ENCODE measurements at places on chromosomes 5 and 9.

GRCh38 chr9:113616621-113617496, 153.3 kb downstream of the RGS3 start:
- DNase-seq = no peak

DNA sequence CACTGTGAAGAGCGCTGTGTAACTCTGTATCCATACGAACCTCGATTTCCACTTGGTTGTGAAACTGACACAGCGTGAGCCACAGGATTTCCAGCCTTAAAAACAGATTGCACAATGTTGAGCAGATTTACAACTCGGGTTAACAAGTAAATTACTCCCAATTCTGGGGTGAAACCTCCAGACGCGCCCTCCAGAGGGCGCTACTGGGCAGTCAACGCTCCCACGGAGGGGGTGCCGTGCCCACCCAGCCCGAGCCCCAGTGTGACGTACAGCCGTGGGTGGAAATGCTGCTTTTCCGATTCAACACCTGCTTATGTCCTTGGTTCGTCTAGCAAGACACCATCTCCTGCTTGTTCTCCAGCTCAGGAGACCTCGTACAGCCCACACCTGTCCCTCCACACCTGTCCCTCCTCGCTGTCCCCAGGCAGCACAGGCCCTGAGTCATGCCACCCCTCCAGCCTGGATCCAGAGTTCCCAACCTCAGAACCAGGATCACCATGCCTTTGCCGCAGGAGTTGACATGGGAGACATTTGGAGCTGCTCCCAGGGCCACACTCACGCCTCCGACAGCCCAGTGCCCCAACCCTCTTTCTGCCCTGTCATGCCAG, 34.4 kb upstream of the SLC6A3 start:
- no peak for DNase-seq

DNA sequence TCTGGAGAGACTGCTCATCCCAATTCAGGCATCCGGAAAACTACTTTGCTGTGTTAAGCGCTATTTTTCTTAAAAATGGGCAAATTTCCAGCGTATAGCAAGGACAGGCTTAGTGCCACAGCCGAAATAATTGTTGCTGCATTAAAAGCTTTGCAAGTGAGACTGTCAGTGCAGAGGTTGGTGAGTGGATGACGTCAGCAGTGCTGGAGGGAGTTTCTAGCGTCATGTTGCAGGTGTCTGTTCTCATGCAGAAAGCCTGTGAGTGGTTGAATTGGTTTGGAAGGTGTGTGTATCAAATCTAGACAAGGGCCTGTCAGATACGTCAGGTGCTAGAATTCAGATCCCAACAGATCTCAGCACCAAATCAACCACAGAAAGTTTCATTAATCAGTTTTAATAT, 204.4 kb downstream of the TRIO start:
- DNase-seq = no peak

GRCh38 chr5:95733107-95733665, 2.0 kb downstream of the RHOBTB3 start:
- DNase-seq = no peak

GRCh38 chr9:93124793-93125192, 9.3 kb downstream of the NINJ1 start:
- DNase-seq = no peak

- DNase-seq = no peak
Observed at GRCh38 chr5:13107537-13107936, 837.0 kb downstream of the DNAH5 start.

DNA sequence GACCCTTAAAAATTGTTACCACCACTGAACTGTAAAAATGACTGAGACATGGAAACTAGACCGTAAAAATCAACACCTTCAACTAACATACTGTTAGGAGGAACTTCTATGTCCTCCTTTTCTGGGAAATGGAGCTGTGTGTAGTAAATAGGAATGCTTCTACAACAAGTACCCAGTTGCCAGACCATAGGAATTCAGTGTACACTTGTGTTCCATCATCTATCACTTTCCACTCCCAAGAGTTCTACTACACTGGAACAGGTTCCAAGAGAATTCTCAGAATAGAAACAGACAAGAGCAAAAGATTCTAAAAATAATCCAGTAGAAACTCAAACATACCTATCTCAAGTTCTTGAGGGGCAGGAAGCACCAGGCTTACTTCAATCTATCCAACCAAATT, 23.6 kb downstream of the UBAP2 start:
- no peak for DNase-seq

GRCh38 chr9:133558191-133559126, 24.0 kb downstream of the ADAMTSL2 start:
- no peak for DNase-seq

- DNase-seq = no peak
Observed at GRCh38 chr5:91006713-91007112, 376.4 kb downstream of the ARRDC3 start.

- no peak for DNase-seq
Observed at GRCh38 chr5:88877826-88878225, 5.2 kb downstream of the MEF2C start.

- no peak for DNase-seq
Observed at GRCh38 chr5:2172471-2172870, 289.7 kb upstream of the IRX4 start.

DNA sequence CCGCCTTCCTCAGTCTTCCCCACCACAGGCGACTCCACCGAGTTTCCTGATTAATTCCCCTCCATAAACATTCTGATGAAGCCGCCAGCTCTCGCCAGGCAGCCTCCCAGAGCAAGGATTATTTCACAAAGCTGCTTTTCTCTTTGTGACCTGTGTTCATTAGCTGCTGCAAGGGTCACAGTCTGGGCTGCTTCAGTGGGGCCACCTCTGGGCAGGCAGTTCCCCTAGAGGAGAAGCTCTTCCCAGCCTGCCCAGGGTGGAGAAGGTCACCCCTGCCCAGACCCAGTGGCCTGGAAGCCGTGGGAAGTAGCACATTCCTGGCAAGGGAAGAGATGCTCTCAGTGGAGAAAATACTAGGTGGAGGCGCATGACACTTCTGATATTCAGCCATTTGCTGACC, 58.4 kb upstream of the RAPGEF1 start:
- DNase-seq = no peak

DNA sequence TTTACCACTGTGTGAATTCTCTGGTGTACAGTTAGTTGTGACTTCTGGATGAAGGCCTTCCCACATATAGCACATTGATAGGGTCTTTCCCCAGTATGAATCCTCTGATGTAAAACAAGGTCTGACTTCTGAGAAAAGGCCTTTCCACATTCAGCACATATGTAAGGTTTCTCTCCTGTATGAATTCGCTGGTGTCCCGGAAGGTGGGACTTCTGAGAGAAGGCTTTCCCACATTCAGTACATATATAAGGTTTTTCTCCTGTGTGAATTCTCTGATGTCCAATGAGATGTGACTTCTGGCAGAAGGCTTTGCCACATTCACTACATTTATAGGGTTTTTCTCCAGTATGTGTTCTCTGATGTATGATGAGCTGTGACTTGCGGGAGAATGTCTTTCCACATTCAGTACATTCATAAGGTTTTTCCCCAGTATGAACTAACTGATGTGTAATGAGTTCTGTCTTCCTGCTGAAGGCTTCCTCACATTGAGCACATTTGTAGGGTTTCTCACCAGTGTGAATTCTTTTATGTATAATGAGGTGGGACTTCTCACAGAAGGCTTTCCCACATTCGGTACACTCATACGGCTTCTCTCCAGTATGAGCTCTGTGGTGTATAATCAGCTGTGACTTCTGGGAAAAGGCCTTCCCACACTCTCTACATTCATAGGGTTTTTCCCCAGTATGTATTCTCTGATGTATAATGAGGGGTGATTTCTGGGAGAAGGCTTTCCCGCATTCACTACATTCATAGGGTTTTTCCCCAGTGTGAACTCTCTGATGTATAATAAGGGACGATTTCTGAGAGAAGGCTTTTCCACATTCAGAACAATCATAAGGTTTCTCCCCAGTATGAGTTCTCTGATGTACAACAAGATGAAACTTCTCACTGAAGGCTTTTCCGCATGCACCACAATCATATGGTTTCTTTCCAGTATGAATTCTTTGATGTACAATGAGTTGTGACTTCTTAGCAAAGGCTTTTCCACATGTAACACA, 9.1 kb downstream of the ZNF300 start:
- DNase-seq = no peak

- no peak for DNase-seq
Observed at GRCh38 chr5:18379189-18379588, 744.9 kb downstream of the TAF11L14 start.

GRCh38 chr9:16625811-16626210, 244.7 kb downstream of the BNC2 start:
- DNase-seq = no peak
